ENCODE measurements at places on chromosomes 11 and 22.

DNA sequence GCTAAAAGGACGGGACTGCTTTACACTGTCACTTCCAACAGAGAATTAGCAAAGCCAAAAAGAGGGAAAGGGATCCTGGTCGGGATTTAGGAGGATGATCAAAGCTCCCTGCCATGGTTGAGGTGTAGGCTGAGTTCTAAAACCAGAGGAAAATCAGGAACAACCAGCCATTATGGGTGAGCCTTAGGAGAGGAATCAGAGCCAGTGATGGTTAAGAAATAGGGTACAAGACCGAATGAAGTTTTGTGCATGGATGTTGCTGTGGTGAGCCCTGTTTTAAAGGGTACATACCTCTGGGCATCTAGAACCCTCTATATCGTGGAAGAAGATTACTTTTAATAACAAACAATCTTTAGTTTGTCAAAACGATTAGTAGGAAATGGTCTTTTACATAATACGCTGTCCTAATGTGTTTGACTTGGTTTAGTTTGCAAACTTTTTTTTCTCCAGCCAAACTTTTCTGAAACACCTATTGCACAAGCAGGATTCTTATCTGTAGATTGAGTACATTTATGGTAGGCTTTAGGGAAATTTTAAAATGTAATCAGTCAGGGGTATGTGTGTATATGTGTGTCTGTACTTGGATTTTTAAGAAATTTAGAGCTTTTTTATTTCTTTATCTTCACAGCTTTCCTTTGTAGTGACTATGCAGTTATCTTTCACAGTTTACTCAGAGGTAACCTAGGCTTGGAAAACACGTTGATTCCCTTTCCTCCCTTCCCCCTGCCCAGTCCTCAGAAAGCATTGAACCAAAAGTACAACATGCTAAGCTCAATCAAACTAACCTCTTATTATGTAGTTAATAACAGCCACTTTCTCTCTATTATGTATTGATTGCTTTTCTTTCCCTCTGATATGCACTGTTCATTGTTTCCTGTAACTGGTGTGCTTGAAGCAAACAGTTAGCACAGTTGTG is 26.8 kb downstream of the TRIM44 start:
- DNase-seq: no peak

DNA sequence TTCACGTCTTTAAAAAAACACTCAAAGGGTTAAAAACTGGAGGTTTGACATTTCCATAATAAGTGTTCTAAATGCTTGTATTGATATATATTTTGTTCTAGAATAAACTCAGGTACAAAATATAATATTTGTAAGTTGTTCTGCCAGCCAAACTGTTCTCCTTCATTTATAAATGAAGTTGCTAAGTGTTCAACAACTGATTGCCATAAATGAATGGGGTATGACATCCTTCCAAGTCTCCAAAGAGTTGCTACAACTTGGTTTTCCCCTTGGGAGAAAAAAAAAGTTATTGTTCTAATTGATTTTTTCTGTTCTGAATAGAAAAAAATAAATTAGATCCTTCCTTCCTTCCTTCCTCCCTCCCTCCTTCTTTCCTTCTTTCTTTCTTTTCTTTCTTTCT is 65.4 kb upstream of the BLID start:
- DNase-seq: no peak

GRCh38 chr11:78954261-78954660 is 379.6 kb upstream of the NARS2 start:
- DNase-seq: no peak

- no peak for DNase-seq
Measured at GRCh38 chr11:99349151-99349673, 328.5 kb downstream of the CNTN5 start.

DNA sequence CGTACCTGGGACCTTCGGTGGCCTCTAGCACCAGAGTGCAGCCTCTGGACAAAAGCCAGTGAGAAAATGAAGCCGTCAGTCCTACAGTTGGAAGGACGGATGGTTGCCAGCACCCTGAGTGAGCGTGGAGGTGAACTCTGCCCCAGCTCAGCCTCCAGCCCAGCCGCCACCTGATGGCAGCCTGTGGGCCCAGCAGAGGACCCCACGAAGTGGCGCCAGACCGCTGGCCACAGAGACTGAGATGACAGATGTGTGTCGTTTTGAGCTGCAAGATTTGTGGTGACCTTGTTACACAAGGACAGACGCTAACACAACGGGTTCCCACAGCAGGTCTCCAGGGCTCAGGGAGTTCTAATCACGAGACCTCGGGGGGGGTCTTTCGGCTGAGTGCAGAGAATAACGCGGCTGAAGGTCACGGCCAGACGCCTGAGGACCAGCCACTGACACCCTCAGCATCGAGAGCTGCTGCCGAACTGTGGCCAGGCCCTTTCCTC is 75.0 kb downstream of the BRD1 start:
- DNase-seq: no peak

Data from AG08395 (cell line).